Left hindlimb (tissue), 1 donor: ENCODE measurements at places on chromosomes 3 and 15.

DNA sequence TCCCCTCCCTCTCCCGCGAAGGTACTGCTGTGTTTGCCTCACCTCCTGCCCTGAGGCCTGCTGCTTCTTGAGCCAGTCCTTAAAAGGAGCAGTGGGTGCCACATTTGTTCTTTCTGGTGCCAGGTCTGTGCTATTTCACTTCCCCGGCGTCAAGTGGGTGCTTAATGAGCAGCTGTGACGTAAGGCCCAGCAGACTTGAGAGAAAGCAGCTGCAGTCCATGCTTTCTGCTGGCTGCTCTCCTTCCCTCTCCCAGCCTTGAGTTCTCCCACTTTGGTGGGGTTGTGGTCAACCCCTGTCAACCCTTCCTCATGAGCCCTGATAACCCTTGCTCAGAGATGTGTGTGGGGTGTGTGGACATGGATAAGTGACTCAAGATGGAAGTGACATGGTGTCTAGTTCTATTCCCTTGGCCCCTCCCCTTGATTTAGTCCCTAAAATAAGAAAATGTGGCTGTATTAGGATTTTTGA lies 6.9 kb downstream of the INAFM2 start:
- DNase-seq: no peak

GRCh38 chr3:39334205-39334604 lies 4.7 kb downstream of the CCR8 start:
- no peak for DNase-seq

DNA sequence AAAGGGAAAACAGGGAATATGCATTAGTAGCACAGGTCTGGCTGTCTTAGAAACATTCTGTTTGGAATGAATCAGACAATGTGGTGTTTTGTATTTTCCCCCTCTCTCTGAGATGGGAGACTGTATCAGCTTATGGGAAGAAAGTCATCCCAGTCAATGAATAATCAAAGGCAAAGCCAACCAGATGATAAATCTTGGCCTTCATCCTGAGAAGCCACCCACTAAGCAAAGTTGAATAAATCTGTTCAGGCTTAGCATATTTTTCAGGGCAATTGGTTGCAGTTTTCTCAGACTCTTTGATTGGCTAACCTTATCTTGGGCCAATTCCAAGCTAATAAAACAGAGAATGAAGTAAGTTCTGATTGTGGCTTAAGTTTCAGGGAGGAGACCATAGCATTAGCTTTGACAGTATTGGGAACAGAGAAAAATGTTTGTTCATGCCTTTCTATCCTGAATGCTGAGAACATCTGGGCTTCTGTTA lies 63.6 kb upstream of the ARL8B start:
- DNase-seq: no peak

GRCh38 chr15:67999320-68000100 lies 54.6 kb upstream of the PIAS1 start:
- no peak for DNase-seq

- DNase-seq: no peak
These were observed 98.5 kb upstream of the C3orf80 start for GRCh38 chr3:160126761-160127160.

- DNase-seq: no peak
These were observed 175.0 kb upstream of the DPH6 start for GRCh38 chr15:35720984-35721383.

GRCh38 chr3:11641683-11642430 lies 1.9 kb downstream of the VGLL4 start:
- DNase-seq: no peak

DNA sequence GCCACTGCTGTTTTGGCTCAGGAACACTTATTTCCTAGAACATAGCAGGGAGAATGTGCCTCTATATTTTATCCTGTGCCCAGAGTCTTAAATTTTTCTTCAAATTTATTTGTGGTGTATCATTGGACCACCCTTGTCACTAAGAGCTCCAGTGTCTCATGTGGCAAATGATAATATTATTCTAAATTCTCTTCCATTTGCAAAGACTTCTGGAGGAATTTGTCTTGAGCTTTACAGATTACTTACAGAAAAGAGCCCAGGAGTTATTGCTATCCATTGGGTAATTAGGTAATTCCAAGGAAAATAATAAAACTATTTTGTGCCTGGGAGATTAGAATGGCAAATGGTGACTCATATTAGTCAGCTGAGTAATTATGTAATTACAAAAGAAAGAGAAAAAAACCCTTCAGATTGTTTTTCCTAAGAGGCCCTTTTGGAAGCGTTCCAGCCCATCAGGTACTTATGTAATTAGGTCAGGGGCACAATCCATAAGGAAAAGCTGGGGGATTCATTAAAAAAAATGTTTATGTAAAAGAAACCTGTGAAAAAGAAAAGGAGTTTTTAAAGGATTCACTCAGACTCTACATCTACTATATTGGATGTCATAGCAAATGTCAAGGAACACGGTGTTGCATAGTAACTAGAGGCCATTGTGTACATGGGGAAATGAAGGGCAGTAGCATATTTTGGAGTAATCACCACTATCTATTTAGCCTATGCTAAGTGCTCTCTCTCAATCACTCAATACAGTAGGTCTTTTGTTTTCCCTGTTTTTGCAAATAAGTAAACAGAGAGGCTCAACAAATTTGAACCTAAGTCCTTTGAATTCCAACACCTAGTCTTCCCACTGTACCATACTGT lies 380.9 kb upstream of the RARB start:
- DNase-seq: no peak

DNA sequence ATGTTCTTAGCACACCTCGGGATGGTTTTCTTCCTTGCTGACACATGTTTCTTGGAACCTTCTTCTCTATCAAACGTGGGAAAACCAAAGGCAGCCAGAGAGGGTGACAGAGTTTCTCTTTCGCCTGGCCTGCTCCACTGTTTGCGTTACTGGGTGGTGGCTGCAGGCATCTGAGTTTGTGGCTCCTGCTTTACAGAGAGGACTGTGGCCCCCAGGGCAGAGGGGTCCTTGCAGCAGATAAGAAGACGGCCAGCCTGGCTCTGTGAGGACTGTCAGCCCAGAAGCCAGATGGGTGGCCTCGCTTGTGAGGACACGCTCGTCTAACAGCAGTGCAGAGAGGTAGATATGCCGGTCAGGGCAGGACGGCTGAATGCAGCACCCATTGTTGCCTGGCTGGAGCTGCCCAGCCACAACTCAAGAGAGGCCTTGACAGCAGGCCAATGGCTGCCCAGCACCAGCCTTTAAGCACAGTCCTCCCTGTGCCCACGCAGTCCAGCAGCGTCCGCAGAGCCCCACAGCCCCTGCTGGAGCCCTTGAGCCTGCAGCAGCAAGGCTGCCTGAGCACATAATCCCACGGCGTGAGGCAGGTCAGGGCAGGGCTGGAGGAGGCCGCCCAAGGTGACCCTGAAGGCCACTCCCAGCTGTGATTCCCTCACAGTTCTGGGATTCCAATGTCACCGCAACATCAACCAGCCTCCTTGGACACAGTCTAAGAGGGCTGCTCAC lies 15.0 kb upstream of the SPTBN5 start:
- DNase-seq: no peak

DNA sequence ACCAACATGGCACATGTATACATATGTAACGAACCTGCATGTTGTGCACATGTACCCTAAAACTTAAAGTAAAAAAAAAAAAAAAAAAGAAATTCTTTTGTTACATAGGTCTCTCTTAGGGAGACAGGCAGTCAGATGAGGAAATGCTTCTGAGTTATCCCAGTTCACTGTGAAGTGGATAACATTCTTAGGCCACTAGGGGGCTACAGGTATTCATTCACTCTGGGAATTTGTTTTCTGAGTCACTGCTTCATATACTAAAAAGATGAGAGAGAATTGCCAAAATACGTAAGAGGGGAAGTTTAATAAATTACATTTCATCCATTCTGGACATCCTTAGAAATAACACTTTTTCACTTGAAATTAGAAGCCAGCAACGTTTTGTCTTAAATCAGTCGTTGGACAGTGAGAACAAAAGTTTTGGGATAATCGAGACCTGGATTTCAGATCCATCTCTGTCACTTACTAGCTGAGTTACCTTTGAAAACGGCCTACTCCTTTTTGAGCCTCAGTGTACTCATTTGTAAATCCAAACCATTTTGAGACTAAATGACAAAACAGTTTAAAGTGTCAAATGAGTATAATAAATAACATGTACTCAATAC lies 738.4 kb upstream of the ALCAM start:
- DNase-seq: no peak

- no peak for DNase-seq
These were observed 39.0 kb downstream of the LRTM1 start for GRCh38 chr3:54888873-54889272.

- no peak for DNase-seq
These were observed 79.8 kb downstream of the SEMA5B start for GRCh38 chr3:122947738-122948137.

- DNase-seq: no peak
These were observed 5.4 kb downstream of the MUC4 start for GRCh38 chr3:195806211-195806915.

DNA sequence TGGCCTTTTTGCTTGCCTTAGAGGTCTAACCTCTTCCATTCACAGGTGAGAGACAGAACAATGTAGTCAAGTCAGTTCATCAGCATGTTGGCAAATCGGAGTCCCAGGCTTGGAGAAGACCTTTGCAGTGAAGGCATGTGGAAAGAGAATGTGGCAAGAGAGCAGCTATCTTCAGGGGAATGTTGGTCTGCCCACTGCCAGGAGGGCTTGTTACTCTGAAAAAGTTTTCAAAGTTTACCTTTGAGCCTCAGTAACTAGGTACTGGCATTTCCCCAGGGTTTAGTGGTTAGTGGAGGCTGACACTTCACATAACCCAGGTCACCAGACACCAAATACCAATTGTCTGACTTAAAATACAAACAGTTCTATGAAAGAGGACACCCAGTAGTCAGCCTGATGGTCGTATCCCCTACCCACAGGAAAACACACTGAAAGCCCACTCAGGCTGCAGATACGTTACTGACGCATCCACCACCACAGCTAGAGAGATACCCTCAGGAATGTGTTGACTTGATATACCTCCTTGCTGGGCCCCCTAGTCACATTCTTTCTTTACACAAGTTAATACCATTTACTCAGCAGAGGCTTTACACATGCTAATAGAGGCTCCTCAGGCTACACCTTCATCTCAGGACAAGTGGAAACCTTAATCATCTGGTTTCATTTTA lies 9.7 kb upstream of the ARID3B start:
- DNase-seq: no peak

DNA sequence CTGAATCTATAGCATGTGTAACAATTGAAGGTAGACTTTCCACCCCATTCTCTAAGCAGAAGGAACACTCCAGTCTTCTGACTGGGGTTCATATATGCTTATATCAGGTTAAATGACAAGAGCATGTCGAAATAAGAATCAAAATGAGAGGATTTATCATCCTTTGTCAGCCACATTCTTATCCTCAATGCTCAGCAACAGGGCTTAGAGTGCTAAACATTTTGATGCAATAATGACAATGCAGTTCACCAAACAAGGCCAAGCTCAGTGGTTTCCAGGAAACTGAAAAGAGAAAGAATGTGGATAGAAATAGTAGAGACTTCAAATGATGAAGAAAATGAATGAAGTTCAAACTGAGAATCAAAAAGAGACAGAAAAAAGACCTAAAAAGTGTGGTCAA lies 78.0 kb downstream of the FSIP1 start:
- DNase-seq: no peak

DNA sequence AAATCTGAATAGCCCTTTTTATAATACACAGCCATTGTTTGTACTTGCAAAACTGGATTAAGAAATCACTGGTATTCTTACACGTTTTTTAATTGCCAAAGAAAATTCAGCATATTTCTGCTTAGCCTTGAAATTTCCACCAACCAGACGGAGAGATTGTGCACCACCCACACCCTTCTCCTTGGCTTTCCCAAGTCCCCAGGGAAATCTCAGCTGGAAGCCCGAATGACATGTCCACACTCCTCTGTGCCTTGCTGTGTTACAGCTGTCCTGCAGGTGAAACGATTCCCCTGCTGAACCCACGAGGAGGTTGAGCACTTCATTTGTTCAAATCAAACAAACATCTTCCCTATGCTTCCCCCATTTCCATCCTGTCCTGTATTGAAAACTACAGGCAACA lies 49.6 kb upstream of the PPARG start:
- DNase-seq: no peak

GRCh38 chr15:71294251-71294910 lies 179.1 kb downstream of the THSD4 start:
- DNase-seq: no peak

GRCh38 chr15:34760909-34761308 lies 6.1 kb upstream of the GJD2 start:
- DNase-seq: no peak

DNA sequence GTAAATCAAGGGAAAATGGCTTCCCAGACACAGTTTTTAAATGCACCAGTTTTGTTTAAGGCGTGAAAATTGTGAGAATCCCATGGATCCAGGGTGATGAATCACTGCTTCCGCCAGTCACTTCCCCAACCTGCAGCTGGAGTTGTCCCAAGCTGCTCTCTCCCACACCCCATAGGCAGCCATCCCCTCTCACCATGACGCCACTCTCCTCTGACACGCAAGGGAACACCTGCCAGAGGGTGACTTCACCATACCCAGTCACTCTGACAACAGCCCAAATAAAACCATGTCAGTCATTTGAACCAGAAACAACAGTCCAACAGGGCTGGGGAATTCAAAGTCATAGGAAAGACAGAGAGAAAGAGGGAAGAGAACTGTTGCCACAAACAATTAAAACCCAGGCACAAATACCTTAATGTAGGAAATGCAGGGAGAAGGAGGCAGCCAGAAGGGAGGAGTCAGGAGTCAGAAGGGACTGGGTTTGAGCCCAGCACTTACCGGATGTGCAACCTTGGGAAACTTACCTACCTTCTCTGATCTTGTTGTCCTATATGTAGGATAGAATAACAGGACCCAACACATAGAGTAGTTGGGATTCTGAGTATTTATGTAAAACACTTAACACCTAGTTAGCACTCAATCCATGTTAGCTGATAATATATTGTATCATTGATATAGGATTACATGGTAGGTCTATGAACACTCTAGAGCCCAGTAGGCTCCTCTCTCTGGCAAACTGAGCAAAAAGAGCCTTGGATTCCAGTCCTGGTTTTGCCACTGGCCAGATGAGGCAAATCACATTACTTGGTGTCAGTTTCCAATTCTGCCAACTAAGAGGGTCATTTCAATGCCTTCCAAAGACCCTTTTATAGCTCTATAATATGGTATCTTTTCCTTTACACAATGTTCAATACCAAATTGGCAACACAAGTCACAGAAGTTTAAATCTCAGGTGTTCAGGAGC lies 326.3 kb upstream of the ICE2 start:
- peak; percentile 75 for DNase-seq

DNA sequence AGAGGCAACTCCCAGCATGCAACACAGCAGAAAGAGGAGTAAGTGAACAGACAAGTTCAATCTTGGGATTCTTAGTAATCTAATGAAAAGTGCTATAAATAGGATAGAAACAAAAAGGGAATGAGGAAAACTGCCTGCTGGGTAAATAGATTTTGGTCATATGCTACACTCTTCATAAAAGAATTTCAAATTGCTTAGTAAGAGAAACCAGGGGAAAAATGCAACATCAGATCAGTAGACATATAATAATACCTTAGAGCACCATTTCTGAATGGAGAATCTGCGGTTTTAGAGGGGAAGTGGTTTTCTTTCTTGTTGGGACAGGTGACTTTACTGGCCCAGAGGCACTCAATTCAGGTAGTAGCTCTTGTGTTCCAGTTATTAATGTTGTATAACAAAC lies 13.4 kb upstream of the TBC1D5 start:
- DNase-seq: no peak
